ENCODE measurements at places on chromosomes 1 and 21.
A peak's percentile ranks its signal among the peaks of the same experiment; 100 is the strongest.

DNA sequence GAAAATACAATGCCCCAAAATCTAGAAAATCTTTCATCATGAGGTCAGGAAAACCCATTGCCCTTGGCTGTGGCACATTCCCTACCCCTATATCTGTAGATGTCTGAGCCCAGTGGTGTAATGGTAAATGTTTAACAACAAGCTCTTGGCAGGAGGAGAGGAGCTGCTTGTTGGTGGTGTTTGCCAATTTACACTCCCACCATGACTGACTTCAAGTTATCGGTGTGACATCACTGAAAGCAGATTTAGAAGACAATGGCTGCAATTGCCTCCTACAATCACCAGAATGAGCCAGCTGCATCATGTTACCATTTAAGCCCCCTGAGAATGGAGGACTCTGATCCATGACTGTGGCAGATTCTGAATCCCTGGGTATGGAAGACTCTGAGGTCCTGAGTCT is 70.9 kb downstream of the SDC3 start:
- no peak for DNase-seq

DNA sequence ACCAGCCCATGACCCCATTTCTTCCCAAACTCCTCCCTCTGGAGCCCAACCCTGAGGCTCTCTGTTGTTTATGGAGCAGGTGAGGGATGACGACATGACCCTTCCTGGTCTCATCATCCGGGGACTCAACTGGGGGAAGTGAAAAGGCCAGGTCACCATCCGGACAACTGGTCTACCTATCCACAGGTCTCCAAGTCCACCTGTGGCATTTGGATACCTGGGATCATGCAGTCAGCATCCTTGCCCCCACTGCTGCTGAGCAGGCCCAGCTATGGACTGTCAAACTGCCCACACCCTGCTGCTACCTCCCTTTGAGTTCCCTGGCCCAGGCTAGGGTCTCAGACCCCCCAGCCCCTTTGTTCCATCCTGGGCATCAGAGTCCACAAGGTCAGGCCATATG is 60.0 kb upstream of the LAPTM5 start:
- no peak for DNase-seq

DNA sequence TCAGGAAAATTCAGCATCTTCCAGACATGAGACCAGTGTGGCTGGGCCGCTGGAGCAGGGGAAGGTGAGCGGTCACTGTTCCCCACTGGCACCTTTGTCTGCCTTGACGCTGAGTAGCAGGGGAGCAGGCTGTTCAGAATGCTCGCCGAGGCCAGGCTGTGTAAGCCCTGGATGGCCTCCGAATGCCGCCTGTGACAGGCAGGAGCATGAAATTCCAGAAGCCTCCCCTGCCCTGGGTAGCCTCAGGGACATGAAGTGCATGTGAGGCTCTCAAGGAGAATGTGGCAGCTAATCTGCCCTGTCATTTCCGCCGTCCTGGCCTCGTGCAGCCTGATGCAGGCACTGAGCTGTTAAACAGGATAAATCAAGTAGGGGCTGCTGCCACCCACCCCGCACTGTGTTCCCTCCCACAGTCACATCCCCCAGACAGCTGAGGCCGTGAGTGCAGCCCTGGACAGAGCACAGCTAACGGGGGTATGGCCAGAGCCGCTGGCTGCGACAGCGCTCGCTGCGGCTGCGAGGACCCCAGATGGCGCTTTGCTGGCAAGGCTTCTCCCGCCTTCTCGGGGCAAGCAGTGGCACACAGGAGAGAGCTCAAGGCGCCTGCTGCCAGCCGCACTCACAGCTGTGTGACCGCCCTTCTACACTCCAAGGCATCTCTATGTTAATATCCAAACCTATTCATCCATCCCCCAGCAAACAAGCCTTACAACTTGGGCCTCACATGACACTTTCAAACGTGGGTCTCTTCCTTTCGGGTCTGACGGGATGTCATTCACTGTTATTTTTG is 105.0 kb upstream of the COL6A1 start:
- DNase-seq = no peak

DNA sequence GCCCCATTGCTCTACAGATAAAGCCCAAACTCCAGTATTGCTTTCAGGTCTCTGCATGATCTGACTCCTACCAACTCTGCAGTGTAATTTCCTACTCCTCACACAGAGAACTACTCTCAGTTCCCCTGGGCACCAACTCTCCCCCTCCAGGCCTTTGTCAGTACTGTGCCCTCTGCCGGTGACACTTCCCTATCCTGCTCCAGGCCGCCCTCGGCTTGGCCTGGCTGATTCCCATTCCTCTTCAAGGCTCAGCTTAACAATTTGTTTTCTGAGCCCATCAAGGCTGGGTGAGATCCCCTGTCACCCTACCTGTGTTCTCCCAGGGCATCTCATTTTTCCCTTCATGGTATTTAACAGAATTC is 2.6 kb downstream of the SLAMF8 start:
- DNase-seq = peak; percentile 69

DNA sequence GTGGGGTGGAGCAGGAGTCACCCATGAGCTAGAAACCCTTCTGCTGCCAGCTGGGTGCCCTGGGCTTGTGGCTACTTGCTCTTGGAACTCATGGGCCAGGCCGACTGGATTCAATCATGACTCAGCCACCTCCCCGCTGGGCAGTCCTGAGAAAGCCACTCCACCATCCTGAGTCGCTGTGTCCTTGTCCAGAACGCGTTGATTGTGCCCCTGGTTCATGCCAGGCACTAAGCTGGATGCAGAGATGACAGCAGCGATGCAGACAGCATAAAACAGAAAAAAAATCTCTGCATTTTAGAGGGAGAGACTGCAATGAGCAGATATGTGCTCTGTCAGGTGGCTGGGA is 10.6 kb downstream of the PADI1 start:
- DNase-seq = no peak

DNA sequence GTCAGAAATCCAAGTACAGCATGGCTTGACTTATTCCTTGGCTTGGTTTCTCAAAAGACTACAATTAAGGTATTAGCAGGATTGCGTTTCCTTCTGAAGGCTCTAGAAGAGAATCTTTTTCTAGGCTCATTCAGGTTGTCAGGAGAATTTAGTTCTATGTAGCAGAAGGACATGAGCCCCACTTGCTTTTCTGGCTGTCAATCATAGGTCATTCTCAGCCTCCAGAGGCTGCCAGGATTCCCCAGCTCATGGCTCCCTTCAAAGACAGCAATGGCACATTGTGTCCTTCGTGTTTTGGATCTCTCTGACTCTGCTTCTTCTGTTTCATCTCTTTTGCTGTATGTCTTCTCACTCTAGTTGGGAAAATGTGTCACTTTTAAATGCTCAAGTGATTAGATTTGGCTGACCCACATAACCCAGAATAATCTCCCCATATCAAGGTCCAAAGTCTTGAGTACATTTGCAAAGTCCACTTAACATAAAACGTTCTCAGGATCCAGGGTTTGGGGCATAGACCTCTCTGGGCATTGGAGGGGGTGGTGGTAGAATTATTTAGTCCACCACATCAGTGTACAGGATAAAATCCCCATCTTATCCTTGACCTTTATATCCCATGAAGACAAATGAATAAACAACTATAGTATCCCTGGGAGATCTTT is 126.7 kb upstream of the BCL9 start:
- no peak for DNase-seq

DNA sequence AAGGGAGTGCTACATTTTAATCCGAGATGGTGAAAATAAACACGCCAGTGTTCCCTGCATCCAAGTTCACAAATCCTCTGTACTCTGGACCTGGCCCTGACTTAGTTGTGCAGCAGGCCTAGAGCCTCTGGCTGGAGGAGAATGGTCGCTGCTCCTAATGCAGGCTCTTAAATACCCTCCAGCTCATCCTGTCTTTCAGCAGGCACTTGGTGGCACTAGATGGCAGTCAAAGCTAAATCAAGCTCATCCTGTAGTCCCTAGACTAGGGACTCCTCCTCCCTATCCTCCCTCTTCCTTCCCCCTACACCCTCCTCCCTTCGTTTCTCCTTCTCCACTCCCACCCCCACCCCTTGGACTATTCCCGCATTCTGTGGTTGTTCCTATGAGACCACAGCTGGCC is 41.6 kb upstream of the MTR start:
- peak; percentile 46 for DNase-seq

DNA sequence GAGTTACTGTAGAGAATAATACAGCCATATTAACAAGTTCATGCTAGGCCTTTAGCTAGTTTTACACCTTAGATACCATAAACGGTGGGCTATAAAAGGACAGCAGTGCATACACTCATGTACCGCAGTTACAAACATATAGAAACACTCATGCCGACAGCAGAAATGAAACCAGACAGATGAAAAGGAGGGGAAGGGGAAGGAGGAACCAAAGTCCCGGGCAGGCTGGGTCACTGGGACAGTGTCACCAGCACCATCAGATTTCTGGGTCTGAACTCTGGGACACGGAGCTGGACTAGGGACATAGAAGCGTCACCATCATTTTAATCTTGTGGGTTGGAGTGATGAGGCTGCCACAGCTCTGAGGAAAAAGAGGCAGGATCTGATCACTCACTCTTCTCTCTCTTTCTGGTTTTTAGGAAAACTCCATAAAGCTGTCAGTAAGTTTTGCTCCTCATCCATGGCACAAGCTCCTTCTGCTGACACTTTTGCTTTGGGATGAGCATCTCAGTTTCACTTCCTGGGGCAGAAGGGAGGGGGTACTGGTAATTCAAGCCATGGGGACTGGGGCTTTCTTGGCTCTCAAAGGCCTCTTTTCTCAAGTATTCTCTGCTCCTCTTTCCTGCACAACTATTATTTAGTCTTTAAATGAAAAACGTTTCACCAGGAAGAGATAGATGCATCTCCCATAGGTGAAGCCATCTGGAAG is 7.8 kb upstream of the ZNF691 start:
- DNase-seq = no peak

- DNase-seq = no peak
These were observed 21.8 kb downstream of the TRPM2 start for GRCh38 chr21:44375281-44375651.

DNA sequence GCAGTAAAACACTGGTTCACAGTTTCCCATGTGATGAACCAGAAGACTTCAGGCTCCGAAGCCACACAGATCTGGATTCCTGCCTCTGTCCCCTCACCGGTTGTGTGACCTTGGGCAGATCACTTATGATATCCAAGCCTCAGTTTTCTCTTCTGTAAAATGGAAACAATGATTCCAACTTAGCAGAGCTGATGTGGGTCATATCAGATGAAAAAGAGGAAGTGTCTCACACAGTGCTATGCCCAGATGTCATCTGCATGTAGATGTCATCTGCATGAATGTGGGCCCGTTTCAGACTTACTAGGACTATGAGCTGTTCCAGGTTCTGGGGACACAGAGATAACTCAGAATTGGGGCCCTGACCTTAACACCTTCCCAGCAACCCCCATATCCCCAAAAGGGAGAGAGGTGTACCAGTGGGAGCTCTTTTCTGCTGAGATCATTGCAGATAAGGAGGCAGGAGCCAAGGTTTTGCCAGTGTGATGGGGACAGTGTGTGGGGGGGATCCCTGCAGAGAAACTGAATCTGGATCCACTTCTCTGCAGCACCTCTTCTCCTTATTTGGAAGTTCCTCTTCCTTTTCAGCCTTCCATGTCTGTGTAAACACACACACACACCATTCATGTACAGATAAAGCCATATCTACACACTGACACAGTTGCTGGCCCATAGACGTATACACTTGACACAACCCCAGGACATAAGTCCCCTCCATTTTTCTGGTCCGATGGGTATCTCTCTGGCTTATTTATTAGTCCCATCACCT is 5.0 kb upstream of the ADGRB2 start:
- no peak for DNase-seq

DNA sequence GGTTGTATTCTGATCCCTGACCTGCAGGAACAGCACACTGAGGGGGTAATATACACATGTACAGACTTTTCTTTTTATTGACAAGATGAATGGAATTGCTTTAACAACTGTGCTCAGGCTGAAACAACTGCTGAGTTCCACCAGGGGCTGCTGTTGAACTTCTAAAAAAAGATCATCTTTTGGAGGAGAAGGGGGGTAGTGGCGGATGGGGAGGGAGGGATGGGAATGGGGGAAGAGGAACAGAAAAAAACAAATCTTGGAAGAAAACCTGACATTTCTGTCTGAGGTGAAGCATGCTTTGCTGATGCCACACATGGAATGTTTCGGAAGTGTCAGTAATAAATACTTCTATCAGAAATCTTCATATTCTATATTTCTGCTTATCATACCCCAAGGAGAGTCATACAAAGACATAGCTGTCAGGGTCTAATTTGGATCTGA is 75.0 kb downstream of the RWDD3 start:
- DNase-seq = peak; percentile 62

DNA sequence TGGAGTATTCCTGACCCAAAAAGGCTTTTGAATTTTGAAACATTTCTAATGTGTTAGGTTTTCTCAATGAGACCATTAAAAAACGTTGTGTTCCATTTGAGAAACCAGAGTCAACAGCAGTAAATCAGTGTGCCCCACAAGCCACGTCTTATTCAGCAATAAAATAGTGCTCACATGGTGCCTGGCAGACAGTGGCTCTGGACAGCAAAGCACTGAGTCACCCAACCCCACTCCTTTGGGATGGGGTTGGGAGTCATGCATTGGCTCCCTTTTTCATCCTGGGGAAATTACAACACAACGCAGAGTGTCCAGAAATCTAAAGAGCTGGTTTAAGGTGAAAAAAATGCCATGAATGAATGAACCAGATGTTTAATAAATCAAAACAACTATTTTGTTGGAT is 46.5 kb downstream of the KCNJ15 start:
- DNase-seq = no peak

DNA sequence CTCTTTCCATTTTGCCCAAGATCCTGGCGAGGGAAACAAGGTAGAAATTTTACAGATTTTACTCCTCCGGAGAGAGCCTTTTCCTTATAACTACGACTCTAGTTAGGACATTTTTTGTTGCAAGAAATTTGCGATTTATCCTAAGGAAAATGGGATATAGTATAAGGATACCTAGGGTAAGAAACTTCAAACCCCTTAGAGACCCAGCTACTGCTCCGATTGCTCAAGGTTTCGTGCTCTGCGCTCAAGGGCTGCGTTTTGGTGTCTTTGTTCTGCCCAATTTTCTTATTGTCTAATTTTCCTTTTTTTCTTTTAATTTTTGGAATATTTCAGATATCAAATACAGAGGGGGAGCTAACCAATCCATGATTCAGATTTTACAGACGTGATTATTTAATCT is 1.5 kb downstream of the TTC3 start:
- DNase-seq = no peak

All from NCI-H1694 (cell line).